ENCODE measurements at places on chromosomes 7 and 10. TPM values are rescaled to one million over a fixed set of nuclear protein-coding genes. Genes with fewer than 3 reads are reported as not detected.

GRCh38 chr7:33831389-33832141 is 73.8 kb upstream of the BMPER start:
- peak; percentile 35 for DNase-seq

DNA sequence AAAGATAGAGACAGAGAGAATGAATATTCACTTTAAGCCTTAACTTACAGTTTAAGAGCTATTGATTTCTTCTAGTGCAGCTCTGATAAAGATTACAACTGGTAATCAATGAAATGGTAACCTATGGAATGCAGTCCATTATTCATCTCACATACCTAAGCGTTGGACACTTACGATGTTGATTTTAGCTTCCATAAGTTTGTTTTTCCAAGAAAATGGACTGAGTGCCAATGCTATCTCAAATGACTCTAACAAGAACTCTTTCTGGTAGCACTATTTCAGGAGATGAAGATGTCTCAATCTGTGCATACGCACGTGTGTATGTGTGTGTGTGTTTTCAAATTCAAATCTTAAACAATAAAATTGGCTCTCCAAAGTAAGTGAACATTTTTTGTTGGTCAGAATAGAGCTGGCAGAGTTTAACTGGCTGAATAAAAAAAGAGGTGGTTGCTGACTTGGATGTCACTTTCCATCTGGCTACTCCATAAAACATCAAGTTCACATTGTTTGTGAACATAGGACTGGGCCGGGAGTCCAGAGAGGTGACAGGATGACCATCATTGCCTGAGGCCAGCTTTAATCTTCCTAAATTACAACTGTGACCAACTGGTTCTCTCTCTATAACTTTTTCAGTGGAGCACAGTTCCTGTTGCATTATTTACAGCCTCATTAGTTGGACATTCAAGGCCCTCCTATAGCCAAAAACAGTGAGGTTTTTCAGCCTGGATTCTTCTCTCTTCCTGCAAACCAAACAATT is 106.9 kb upstream of the CSTF2T start:
- DNase-seq: no peak

DNA sequence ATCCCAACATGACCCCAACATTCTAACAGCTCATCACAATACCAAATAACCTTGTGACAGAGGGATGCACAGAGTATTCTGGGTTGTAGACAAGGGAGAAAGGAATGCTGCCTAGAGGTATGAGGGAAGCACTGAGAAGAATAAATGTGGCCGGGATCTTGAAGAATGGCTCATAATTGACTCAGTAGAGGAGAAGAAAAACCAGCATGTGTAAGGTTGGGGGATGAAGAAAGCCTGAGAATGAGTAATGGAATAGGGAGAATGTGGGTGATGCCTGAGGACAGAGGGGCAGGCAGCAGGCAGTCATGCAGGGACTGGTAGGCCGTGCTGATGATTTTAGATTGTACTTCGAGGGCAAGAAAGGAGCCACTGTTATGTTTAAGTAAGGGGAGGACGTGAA is 75.4 kb upstream of the ELMO1 start:
- DNase-seq: no peak

Gene ACSM6
- total RNA-seq: not detected

GRCh38 chr7:76343294-76343930 is 15.4 kb downstream of the YWHAG start:
- no peak for DNase-seq

GRCh38 chr7:114722562-114722961 is 199.3 kb upstream of the MDFIC start:
- DNase-seq: no peak

- no peak for DNase-seq
Measured at GRCh38 chr10:8533462-8533861, 479.0 kb downstream of the GATA3 start.

DNA sequence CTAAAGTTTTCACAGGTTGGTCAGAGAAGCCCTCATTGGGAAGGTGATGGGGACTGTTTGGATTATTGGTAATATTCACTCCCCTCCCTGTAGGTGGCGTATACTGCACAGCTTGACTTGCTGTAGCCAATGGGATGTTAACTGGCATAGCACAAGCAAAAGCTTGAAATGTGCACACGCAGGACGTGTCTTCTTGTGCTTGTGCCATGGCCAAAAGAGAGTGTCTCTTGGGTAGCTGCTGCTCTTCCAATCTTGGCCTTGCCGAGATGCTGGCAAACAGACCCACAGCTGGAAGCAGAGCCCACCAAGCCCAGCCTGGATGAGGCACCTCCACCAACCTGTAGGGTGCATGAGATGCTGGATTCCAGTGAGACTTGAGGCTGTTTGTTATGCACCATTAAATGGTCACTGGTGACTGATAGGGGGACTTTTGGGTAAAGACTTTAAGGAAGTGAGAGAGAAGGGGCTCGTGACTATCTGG is 266.0 kb downstream of the GRID1 start:
- no peak for DNase-seq

Gene CUZD1
- 0.31 TPM for total RNA-seq

DNA sequence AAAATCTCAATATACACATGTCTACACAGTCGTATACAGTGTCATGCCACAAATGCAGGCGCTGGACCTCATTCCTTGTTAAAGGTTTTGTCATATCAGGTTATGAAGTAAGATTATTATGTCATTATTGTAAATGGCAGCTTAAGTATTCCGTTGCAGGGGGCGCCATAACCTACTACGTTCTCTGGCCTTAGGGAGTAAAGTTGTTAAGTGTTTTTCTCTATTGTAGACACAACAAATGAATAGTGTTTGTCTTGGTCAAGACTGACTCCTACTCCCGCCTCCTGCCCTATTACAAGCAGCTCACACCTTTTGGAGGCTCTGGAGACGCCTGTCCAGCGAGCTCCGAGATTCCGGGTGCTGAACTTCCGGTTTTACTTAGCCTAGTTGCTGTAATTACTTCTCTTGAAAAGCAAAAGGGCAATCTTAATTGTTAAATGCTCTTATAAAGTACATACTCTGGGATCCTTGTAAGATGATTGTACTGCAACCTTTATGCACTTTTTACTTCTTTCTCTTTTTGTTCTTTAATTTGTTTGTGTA is 994 bp downstream of the GATAD1 start:
- DNase-seq: peak; percentile 68

DNA sequence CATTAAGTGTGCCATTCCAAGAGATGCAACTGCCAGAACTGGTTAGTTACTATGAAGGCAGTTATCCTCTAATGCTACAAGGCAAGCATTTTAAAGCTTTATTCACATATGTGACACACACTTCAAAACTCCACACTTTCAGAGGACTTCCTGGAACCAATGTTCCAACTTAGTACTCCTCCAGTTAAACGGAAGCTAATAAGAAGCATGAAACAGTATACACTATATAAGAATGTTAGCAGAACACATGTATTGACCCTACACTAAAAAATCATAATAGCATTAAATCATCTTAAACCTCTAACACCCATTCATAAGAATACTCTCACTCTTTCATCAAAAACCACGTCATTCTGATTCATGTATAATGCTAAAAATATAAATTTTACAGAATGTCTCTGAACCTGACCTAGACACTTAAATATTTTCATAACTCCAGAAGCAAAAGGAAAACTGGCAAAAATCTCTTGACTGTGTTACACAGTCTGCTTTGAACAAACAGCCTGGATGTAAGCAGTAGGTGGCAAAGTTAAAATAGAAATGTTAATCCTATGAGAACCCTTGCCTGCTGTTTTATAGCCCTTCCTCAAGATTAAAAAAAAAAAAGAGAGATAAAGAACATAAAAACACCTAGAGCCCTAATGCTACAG is 135.0 kb downstream of the SEMA3C start:
- DNase-seq: no peak

- DNase-seq: no peak
Measured at GRCh38 chr10:76555067-76555670, 1082.4 kb downstream of the KCNMA1 start.

DNA sequence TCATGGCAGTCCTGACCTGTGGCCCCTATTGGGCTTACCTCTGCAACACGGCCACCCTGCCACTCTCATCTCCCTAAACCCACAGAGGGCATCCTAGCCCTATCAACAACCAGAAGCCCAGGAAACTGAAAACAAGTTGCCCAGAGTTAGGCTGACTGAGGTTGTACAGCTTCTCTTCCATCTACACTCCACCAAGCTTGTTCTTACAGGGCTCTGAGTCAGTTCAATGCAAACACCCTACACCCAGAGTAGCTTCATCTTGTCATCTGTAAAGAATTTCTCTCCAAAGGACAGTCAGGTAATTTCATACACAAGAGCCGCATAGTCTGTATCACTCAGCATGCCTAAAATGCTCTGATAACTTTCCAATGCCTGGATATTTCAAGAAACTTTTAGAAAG is 175.4 kb downstream of the ARID5B start:
- peak; percentile 64 for DNase-seq

DNA sequence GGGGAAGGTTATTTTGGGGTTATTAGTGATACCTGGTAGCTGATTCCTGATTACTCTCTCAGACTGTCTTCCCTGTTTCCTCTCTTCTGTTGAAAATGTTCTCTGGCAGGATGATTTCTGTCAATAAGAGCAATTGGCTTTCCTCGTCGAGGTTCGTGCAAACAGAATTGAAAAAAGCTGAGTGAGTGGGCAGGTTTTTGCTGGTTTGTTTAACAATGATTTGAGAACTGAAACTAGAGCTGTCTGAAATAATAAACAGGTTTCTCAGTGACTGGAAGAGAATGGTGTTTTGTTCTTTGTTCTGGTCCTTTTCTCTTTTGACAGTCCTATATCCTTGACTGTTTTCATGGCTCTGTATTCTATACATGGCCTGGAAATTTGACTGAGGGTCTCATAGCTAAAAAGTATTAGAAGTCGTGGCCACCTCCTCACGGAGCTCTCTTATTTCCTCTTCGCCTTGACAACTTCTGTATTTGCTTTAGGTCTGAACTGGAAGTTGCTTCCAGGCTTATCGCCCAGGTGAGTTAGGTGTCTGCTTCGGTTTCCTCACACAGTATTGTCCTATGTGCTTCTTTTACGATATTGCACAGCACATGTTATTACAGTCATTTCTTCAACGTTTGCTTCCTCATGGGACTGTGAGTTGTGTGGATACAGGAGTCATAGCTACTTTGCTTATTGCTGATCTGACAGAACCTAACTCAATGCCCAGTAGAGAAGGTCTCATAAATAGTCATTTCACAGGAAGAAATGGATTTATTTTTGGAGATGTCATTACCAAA is 403.6 kb downstream of the NRG3 start:
- DNase-seq: peak; percentile 26

DNA sequence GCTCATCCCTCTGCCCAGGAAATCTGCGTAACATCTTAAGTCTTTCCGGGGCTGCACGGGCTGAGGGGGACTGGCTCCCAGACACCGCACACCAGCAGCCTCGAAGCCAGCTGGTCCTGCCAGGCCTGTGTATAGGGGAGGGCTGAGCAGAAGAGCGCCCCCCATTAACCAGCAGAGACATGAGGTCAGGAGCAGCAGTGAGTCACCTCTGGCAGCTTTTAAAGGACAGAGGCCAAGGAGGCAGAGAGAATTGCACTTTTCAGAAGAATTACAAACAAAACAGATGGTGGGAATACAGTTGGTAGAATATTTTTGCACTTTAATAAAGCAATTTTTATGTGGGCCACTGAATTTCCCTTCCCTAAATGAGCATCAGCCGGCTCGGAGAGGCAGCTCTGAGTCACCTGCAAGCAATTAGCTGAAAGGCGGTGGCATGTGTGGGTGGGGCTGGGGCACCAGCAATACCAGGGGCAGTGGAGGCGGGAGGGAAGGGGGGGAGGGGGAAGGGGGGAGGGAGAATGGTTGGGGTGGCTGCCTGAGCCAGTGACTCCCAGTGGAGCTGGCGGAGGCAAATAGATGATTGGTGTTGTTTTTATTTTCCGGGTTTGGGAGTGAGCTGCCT is 39.1 kb downstream of the GOLGA7B start:
- DNase-seq: no peak

Gene ANKRD30A
- not detected for total RNA-seq

Gene AKR1D1
- not detected for total RNA-seq

DNA sequence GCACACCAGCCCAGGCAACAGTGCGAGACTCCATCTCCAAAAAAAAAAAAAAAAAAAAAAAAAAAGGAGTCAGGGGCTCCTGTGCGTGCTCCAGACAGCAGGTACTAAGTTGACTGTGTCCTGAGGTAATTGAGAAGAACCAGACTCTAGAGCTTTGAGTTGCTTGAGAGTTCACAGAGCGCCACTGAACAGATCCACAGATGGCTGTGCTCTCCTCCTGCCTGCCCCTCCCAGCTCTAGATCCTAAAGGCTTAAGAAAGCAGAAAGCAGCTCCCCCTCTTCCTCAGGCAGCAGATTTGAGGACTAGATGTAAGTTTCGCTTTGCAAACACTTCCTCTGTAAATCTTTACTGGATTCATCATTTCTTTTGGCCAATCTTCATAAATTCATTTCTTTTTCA is 38.7 kb downstream of the SHH start:
- DNase-seq: peak; percentile 22

DNA sequence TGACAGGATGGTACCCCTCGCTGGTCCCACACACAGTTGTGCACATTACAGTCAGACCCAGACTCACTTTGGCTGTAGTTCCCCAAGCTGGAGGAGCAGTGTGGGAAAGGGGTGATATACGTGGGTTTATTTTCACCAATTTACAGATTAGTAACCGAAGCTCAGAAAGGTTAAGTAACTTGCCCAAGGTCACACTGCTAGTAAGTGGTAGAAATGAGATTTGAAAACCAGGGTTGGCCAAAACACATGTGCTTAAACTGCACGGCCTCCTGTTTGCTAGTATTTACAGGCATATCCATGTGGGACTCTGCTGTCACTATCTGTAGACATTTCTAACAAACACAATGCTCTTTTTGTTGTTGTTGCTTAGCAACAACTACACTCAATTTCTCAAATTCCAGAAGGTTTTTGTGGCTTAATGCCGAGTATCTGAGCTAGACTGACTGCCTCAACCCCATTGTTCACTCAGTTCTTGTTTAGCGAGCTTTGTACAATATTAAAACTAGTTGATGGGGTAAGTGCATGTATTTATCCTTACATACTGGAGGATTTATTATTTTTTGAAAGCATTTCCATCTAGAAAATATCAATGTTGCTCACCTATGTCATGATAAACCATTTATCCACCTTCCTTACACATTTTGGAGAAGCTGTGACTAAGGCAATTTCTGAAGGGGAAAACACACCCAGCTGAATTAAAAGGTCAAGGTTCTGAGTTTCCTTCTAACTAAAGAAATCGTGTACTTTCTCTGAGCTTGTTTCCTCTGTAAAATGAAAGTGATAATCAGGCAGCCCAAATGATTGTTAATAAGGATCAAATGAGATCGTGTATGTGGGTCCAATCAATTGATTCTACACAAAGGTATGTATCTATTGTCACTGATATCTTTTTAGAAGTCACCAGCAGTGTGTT is 5.3 kb upstream of the TMEM139 start:
- DNase-seq: peak; percentile 91

DNA sequence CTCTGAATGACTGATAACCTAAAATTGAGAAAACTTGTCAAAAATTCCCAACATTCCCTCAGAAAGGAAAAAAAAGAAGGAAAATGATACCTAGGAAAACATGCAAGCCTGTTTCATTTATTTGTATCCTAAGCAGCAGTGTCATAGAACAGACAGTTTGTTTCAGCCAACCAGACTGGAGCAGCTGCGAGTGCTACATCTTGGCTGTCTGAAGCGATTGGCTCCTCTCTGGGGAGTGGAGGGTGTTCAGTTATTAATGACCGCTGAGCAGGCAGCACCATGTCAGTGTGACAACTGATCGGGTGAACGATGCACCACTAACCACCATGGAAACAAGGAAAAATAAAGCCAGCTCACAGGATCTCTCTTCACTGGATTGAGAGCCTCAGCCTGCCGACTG is at the start of gene LRRN3:
Gene LRRN3, plus strand, starts transcription at position 282 of the 400 bp plus-strand sequence. CDS start 31,646 bp downstream, outside the sequence.
- peak; percentile 85 for DNase-seq
